ENCODE measurements at places on chromosomes 7 and 10. TPM values are rescaled to one million over a fixed set of nuclear protein-coding genes. Genes with fewer than 3 reads are reported as not detected.

Gene CREB5
- 9.0 TPM for total RNA-seq

Gene ESYT2
- 67.2 TPM for total RNA-seq

Gene TMEM213
- total RNA-seq, result not detected

Gene GRM3
- not detected for total RNA-seq

Gene PLXDC2
- total RNA-seq, result 129 TPM

Gene IL6
- 7.3 TPM for total RNA-seq

Gene NME8
- not detected for total RNA-seq

Gene SEMA3E
- 12.0 TPM for total RNA-seq

Gene EGR2
- total RNA-seq, result 4.2 TPM

Gene NXPH1
- not detected for total RNA-seq

Gene AKR1C1
- total RNA-seq, result 42.1 TPM

Gene AGR3
- 81.3 TPM for total RNA-seq

DNA sequence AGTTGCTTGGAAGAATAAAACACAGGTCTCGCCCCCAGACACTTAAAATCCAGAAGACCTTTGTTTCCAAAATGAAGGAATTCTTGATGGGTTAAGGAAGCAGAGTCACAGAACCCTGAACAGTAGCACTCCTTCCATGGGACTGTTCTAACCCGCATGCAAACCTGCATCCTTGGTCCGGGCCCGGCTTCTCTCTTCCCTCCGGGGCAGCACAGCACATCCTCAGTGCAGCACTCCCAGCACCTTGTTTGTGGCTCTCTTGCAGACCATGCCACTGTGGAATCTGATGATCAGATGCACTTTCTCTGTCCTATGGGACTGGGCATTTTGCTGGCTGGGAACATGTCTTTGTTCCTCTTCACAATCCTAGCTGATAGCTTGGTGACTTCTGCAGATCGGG lies 33.5 kb downstream of the INSYN2A start:
- DNase-seq, result no peak

GRCh38 chr7:7261863-7262262 lies 79.5 kb downstream of the C1GALT1 start:
- DNase-seq, result no peak

DNA sequence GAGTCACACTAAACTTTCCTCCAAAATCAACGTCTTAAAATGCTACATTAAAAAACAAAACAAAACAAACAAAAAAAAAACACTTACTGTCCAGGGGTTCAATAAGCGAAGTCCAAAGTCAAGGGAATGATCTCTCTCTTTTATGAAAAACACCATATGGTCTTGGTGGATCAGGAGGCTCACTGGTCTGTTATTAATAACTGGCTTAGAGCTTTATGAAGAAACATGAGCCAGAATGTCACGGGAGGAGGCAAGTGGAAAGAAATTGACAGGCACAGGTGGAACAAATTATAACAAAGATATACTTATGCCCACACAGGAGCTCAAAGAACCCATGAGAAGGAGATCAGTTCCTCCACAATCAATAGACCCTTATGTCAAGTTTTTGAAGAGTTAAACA lies at the start of gene MRLN:
Gene MRLN (minus strand): TSS at position 189 of the 400 bp plus-strand sequence.
- no peak for DNase-seq

DNA sequence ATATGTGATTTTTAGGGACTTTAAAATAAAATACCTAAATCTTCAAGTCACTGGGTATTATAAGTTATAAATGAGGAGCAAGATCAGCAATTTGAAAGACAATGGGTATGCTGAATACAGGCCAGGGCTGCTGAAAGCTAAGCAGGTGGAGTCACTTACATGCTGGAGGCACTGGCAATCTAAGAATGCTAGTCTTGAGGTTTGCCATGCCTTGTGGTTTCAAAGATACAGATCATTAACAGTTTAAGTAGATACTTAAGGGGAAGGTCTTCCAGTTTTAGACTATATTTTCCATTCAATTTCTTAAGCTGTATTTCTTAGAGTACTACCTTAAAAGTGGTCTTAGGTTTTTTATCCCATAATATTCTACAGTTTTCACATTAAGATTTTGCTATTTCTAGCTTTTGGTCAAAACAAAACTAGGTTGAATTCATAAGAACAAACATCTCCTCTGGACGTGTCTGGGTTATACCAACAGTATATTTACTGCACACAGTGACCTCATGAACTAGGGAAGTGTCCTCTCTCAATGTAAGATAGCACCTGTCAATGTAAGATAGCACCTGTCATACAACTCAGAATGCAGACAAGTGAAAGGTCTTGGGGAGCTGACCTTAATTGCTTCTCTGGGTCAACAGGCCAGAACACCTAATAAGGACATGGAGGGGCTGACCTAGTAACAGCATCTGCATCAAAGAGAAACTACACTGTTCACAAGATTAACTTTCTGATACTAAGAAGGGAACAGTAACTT lies 2.0 kb downstream of the SRI start:
- no peak for DNase-seq

GRCh38 chr7:155944901-155945300 lies 132.6 kb upstream of the SHH start:
- DNase-seq, result no peak

- no peak for DNase-seq
Measured at GRCh38 chr7:89265631-89266030, 470.1 kb upstream of the TEX47 start.

DNA sequence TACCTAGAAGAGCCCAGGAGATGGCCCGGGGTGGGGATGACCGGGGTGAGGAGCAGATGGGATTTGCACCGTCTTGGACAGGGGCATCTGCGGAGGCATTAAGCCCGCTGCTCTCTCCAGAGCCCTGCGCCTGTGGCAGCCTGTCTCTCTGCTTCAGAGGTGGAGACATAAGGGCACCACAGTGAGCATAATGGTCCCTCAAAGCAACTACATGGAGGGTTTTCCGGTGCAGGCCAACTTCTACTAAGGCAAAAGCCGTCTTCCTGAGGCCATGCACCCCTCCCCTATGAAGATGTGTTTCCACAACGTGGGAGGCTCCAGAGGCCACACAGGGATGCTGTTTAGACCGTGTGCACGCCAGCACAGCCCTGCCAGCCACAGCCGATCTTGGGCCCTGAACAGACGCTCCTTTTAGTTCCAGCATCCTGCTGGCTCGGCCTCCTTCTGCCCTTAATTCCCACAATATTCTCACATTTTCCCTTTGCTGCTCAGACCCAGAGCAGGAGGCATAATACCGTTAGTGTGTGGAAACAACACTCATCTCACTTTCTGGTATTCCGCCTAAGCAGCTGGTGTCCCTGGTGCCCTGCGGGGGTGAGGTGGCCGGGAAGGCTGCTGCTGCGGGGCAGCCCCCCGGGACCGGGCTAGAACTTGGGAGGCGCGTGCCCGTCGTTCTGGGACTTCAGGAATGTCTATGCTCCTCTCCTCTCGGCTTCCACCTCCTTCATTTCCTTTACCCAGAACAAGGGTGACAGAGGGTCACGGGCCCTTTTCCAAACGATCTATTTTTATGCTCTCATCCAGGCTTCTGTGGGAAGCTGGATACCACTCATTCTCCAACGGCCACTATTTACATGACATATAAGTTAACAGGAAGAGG lies 266.9 kb downstream of the TNS3 start:
- peak; percentile 74 for DNase-seq

DNA sequence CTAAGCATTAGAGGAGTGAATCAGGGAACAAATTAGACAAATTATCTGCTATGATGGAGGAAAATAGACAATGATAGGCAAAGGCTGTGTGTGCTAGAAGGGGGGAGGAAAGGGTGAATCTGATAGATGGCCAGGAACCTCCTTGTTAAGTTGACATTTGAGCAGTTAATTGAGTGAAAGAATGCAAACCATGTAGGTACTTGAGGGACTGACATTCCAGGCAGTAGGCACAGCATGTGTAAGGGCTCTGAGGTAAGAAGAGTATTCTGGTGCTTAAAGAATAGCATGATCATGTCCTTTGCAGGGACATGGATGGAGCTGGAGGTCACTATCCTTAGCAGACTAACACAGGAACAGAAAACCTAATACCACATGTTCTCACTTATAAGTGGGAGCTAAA lies 48.6 kb upstream of the TES start:
- DNase-seq, result no peak

- DNase-seq, result no peak
Measured at GRCh38 chr7:132618271-132618955, 42.1 kb upstream of the PLXNA4 start.

- no peak for DNase-seq
Measured at GRCh38 chr7:81014266-81014665, 95.4 kb upstream of the SEMA3C start.

DNA sequence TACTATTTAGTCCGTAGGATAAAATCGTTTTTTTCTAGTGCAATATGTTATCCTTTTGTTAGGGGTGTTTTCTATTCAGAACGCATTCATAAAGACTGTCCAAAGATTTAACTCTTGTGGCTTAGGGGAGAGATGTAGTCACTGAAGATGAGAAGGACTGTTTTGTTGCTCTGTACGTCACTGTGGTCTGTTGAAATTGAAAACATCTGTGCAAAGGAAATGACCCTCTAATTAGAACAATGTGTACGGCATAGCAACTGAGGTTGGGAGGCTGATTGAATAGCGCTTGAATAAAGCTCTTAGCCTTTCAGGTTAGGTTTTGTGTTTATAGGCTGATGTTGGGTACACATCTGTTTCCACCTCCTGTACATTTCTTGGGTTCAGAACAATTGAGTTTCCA lies 453.4 kb upstream of the AKR1E2 start:
- no peak for DNase-seq

DNA sequence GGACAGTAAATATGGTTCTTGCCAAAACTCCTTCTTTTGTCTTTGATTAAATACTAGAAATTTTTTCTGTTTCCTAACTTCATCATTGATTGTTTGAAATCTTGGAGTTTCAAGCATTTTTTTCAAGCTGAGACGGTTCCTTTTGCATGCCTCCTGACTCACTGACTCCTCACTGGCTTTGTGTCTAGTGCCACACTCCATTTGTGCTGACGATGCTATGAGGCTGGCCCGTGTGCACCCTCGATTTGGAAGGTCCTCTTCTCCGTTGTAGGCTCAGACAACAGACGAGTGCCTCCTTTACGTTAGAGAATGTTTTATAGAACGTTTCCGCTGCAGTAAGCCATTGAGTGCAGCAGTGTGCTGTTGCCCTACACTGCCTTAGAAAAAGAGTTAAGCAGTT lies 10.8 kb upstream of the CSGALNACT2 start:
- DNase-seq, result no peak

DNA sequence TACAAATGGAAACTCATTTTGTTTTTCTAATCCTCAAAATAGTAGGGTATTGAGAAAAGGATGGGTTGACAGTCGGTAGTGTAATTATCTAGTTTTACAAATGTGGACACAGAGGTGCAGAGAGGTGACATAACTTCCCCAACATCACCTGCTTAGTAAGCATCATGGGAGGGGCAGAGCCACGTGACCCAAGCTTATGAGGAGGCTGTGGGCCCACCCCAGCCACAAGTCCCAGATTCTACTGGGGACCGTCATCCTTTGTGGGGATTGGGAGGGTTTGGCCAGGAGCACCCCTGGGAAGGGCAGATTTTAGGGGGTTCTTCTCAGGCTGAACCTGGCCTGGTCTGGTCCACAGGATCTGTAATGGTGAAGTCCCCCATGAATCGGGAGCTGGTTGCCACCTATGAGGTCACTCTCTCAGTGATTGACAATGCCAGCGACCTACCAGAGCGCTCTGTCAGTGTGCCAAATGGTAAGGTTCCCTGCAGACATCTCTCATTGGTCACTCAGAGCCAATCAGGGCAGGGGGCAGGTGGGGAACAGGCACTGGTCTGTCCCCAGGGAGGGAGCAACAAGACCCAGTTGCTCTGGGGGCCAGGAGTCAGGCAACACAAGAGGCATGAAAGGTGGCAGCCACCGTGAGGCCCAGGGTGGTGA lies 23.6 kb upstream of the VSIR start:
- no peak for DNase-seq

- no peak for DNase-seq
Measured at GRCh38 chr7:49398236-49398635, 375.2 kb upstream of the VWC2 start.

DNA sequence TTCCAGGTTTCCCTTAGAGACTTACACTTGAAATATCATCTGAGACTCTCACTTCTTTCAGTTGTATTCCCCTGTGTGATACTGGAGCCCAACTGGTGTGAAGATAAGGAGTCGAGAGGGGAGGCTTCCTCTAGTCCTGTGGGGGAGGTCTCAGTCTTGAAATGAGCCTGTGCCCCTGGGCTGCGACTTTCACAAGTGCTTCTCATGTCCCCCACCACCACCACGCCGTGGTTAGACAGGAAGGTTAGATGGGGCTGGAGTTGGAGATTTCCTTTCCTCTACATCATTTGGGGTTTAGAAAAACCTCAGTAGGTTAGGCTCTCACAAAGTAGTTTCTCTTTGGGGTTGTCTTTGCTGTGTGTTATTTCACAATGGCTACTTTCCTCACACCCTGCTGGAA lies 25.6 kb upstream of the MKX start:
- no peak for DNase-seq

DNA sequence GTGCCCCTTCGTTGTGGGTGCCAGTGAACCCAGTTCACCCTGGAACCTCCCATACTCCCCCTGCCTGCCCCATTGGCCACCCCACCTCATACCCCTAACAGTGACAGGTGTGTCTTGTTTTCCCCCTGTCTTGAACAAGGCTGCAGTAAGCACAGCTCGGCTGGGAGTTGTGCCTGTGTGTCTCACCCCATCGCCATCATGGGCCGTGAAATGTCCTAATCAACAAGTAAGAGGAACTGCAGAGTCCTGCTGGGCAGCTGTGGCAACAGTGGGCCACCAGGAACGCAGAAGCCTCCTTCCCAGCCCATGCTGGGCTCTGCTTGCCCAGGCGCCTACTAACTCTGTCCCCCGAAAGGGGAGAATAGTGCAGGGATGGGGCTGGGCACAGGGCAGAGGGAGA lies 91.6 kb downstream of the C10orf105 start:
- no peak for DNase-seq

DNA sequence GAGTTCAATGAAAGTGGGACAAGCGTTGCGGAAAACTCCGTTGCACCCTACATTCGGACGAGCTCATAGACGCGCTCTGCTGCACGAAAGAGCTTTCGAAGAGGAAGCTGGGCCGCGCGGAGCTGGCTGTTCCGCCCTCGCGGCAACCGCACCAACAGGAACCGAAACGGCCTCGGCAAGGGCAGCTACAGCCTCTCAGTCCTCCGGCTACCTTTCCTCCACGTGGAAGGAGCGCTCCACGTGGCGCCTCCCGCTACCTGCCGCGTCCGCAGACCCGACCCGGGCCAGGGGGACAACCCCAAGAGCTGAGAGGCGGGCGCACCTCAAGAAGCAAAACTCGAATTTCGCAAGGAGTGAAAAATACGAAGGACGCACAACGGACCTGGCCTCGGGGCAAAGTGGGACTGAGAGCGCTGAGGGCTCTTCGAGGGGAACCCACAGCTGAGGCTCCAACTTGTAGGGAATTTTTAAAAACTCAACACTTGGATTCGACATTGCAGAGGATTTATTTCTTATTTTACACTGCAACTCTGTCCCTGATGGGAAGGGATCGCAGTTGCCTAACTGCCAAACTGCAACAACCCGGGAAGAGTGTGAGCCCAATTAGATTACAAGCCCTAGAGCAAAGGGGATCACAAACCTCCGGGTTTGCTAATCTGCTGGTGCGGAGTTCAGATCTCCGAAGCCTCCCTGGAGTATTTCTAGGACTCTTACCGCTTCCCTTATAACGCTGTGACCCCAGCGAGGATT lies 1.4 kb downstream of the HPSE2 start:
- DNase-seq, result peak; percentile 89

All from upper lobe of left lung (tissue), 6 donors.